ENCODE measurements at places on chromosomes 3 and 15. TPM values are rescaled to one million over a fixed set of nuclear protein-coding genes. Genes with fewer than 3 reads are reported as not detected.
A peak's percentile ranks its signal among the peaks of the same experiment; 100 is the strongest.

Gene ACOX2
- total RNA-seq, result not detected

Gene SEMA3F
- 102 TPM for total RNA-seq

DNA sequence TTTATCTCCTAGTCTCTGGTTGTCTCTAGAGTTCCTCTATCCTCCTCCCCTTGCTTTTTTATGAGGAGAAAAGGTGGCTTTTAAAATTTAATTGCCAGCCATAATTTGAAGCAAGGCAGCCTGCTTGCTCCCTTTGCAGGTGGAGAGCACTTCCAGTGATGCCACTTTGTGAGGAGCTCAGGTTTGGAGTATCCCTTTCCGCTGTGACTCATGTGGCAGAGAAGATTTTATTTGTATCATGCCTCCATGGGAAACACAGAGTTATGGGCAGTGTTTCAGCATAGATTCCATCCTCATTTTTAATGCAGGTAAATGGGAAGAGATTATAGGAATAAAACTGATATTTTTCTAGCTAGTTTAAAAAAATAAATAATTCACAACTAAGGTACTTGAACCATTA is 7.0 kb downstream of the PPM1L start:
- DNase-seq, result no peak

GRCh38 chr15:93428807-93429351 is 339.9 kb upstream of the RGMA start:
- DNase-seq, result no peak

- peak; percentile 38 for DNase-seq
Measured at GRCh38 chr3:47057212-47057671, 77.8 kb downstream of the NBEAL2 start.

DNA sequence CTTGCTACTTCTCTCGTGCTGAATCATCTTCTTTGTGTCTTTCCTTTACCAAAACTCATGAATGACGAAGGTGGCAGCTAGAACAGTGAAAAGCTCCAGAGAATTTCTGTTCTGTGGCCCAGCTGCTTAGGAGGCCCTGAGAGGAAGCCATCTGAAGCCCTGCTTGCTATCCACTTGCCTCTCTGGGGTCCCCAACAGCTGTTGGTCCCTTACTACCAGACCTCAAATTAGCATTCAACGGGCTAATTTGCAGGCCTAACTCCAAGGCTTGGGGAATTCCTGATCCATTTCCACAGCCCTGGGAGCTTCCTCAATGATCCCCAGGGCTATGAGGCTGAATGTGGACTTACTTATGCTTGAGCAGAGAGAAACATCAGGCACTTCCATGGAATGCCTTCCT is 37.5 kb upstream of the FSTL1 start:
- no peak for DNase-seq

DNA sequence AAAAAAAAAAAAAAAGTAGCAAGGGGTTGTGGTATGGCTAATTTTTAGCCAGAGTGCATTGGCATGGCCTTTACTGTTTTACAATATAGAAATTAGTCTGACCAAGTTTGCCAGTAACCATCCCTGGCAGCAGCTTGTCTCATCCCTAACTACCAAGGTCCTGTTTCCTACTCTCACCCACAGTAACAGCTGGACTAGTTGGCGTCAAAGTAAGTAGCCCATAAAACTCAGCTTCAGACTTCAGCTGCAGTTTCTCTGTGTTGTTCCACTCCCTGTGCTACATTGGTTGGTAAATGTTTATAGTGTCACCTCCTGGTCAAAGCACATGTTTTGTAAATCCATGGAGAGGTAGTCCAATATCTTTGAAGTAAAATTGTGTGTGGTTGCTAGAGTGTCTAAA is 691.3 kb downstream of the ZPLD1 start:
- DNase-seq, result no peak

DNA sequence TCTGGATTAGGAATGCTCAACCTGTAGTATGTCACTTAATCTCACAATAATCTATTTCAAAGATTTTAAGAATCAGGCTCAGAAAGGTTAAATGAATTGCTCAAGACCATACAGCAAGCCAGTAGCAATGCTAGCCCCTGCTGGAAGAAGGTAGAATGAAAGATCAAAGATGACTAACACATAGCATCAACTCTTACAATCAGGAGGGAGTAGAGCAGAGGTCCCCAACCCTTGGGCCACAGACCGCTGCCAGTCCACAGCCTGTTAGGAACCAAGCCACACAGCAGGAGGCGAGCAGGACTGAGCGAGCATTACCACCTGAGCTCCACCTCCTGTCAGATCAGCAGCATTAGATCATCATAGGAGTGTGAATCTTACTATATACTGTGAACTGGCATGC is 15.5 kb upstream of the GATM start:
- no peak for DNase-seq

DNA sequence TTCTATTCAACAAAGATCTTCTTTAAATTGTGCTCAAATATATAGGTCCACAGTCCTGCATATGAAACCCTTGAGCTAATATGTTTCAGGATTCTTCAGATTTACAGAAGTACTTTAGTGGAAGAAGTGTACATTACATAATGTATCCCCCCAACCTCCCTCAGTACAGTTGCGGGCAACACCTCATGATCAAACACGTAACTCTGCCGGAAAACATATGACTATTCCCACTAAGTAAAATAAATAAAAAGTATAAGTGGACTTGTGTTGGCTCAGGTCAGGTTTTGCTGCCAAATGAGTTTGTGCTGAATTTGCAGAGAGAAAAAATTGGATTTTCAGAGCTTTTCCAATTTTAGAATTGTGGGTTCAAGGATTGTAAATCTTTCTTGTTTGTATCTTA is 267.6 kb upstream of the MDFIC2 start:
- no peak for DNase-seq

DNA sequence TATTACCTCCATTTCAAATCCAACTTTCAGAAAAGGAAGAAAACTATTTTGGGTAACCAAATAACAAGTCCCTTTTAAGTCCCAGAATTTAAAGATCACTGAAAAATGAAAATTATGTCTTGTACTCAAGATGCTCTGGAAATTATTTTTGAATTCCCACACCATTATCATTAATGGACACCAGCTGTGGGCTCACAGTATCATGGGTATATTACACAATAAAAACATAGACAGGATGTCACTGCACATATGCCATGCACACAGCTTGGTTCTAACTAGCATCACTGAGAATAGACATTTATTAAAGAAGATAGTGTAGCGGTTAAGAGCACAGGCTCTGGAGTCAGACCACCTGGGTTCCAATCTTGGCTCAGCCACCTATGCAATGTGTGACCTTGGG is 130.4 kb downstream of the FRMD5 start:
- no peak for DNase-seq

Data from mammary epithelial cell (primary cell).